Lower lobe of right lung (tissue), 2 donors: ENCODE measurements at places on chromosomes 13 and 19. TPM values are rescaled to one million over a fixed set of nuclear protein-coding genes. Genes with fewer than 3 reads are reported as not detected.

DNA sequence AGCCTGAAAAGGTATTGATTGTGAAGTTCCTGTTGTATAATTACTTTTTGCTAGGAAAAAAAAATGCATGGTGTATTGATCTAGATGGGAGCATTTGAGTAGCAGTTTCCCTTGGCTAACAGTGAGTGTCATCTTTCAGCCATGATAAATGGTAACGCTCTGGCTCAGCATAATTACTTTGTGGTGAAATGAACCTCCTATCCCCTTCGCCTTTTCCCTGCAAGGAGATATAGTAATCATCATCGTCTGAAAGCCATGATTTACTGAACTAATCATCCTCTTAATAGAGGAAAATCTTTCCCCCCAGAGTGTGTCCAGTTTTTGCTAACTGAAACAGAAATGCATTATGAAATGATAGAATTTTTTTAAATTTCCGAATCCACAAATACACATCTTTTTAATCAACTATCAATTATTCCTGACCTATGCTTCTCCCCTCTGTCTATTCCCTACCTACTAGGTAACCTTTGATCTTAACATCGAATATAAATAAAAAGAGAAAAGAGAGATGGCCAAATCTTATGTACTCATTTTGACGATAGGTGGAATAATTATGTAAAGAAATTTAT lies 88.7 kb downstream of the MAB21L1 start:
- H3K36me3 ChIP-seq = no peaks in the 10 kb centered on the region
- DNase-seq = no peak
- H3K4me1 ChIP-seq = no peaks in the 10 kb centered on the region
- no peak overlapping the region for H3K4me3 ChIP-seq

- no peak for DNase-seq
- no peaks in the 10 kb centered on the region for H3K36me3 ChIP-seq
- H3K27ac ChIP-seq = no peak overlapping the region
- H3K27me3 ChIP-seq = peaks cover under 1% of the 10 kb centered on the region
- no peak overlapping the region for H3K4me3 ChIP-seq
- H3K4me1 ChIP-seq = no peaks in the 10 kb centered on the region
These were observed 9.8 kb upstream of the KLK15 start for GRCh38 chr19:50843205-50843604.

DNA sequence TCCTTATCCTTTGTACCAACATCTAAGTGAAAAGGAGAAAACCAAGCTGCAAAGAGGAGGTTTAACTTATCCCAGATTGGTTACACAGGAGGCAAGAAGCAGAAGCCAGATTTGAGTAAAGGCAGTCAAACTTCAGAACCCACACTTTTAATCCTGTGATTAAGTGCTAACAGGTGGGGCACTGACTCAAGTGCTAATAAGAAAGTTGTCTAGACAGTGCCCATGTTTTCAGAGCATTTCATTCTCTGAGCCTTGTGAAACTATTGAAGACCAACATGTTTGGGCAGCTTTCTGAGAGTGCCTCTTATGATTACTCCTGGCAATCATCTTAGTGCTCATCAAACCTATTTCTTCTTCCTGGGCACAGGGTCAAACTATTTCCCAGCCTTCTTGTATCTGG lies 380.8 kb downstream of the KCNRG start:
- H3K27ac ChIP-seq = no peak overlapping the region
- no peaks in the 10 kb centered on the region for H3K36me3 ChIP-seq
- H3K4me1 ChIP-seq = peaks cover 11% of the 10 kb centered on the region
- H3K27me3 ChIP-seq = no peaks in the 10 kb centered on the region

The RASGRP4 gene
- total RNA-seq = 13.5 TPM

GRCh38 chr13:44075113-44075512 lies 195.4 kb downstream of the LACC1 start:
- H3K4me3 ChIP-seq = no peak overlapping the region
- no peaks in the 10 kb centered on the region for H3K36me3 ChIP-seq
- no peak for DNase-seq
- no peak overlapping the region for H3K27ac ChIP-seq
- H3K27me3 ChIP-seq = no peaks in the 10 kb centered on the region
- H3K4me1 ChIP-seq = no peaks in the 10 kb centered on the region

- H3K27me3 ChIP-seq = no peaks in the 10 kb centered on the region
- H3K36me3 ChIP-seq = peaks cover 5% of the 10 kb centered on the region
- DNase-seq = no peak
- no peak overlapping the region for H3K27ac ChIP-seq
- no peak overlapping the region for H3K4me3 ChIP-seq
- H3K4me1 ChIP-seq = no peaks in the 10 kb centered on the region
These were observed 14.7 kb downstream of the DGKH start for GRCh38 chr13:42063105-42063504.

DNA sequence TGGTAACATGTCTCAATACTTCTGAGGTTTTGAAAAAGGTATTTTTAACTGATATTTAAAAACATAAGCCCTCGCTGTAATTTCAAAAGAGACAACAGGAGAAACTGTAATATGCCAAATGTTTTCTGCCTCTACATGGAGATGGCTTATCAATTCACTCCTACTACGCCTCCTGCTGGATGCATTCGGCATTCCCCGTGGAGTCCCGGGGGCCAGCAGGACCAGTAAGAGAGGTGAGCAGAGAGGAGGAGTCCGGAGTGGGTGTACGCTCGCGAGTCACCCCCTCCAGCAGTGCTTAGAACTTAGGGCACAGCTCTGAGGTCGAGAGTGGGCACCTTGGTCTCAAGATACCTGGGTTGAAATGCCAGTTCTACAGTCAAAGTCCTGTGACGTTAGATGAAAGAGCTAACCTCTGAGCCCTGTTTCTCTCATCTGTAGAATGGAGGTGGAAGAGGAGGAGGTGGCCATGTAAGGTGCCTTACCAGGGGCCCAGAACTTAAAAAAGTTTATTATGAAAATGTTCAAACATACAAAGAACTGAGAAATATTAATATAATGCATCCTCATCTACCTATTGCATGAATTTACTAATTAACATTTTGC lies 110.2 kb downstream of the STK24 start:
- H3K27ac ChIP-seq = no peak overlapping the region
- no peak overlapping the region for H3K4me3 ChIP-seq
- no peaks in the 10 kb centered on the region for H3K27me3 ChIP-seq
- DNase-seq = no peak

The POLR1D gene
- total RNA-seq = 129 TPM

- no peak for DNase-seq
- H3K27ac ChIP-seq = no peak overlapping the region
- H3K36me3 ChIP-seq = no peaks in the 10 kb centered on the region
- H3K27me3 ChIP-seq = no peaks in the 10 kb centered on the region
- no peaks in the 10 kb centered on the region for H3K4me1 ChIP-seq
- H3K4me3 ChIP-seq = no peak overlapping the region
These were observed 19.4 kb upstream of the MBNL2 start for GRCh38 chr13:97202761-97203160.
